ENCODE measurements at places on chromosomes 7 and 10.
A peak's percentile ranks its signal among the peaks of the same experiment; 100 is the strongest.

GRCh38 chr7:81791568-81792518 is 22.0 kb upstream of the HGF start:
- DNase-seq = no peak

DNA sequence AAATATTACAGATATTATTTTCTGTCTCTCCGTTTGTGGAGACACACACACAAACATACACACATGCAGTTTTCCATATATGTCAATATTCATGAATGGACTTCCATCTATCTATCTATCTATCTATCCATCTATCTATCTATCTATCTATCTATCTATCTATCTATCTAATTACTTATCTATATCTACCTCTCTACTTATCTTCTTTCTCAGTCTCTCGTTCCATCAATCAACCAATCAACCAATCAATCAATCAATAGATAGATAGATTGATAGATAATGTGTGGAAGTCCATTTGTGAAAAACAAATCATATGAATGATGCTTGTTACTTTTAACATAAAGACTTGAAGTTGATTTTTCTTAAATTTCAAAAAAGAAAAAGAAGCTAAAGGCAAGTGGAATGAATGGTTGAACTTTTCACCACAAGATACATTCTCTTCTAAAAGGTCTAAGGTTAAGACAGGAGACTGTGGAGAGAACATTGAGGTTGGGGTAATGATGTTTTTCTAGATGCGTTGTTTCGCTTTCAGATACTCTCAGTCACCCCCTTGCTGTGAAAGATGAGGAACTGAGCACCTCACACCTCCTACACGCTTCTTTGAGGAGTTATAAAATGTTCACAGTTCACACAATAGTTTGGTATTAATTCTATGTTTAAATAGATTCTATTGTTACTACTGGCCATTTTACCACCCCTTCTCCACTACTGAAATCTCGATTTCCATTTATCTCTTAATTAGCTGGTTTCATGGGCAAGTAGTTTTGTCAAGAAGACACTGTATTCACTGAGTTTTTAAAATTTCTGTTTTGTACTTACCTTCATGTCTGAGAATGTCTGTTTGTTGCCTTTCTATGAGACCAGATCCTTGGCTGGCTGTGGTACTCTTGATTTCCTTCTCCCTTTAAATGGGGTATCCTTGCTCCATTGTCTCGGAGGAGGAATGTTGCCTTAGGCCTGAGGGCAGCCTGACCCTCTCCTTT is 114.1 kb downstream of the EMX2 start:
- DNase-seq = no peak

- no peak for DNase-seq
These were observed 538.2 kb upstream of the SEMA3D start for GRCh38 chr7:85725026-85725425.

GRCh38 chr7:149330914-149331567 is 69.0 kb downstream of the ZNF783 start:
- no peak for DNase-seq

DNA sequence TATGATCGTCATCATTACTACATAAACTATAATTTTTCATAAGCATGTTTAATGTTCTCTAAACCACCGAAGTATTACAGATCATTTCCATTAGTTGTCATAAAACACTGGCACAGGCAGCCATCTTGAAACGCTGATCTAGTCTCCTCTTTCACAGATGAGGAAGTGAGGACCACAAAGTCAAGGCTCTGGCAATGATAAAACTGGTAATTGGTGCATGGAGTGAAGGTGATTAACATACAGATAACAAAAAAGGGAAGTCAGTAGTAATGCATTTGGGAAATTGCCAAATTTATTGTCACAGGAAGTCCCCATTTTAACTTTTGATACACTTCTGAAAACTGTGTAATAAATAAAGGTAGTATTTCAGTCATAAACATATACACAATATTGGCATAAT is 49.3 kb downstream of the FBXL13 start:
- DNase-seq = peak; percentile 85

DNA sequence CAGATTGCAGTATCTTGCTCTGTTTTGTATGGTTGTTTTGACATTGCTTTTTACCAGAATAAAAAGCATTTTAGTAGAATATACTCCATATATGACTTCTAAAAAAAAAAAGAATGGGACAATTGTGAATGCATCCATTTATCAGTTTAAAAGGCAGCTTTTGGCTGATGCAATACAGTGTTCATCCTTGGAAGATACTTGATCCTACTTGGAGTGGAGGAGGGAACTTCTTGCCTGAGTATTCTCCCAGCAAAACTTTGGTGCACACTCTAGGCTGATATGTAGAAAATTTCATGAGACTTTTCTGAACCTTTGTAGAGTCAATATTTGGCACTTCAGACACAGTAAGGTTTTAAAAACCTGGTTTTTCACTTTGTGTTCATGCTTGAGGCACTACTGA is 40.2 kb downstream of the WDR11 start:
- DNase-seq = no peak

- peak; percentile 38 for DNase-seq
These were observed 9.4 kb downstream of the LIMK1 start for GRCh38 chr7:74092964-74093471.

GRCh38 chr10:58952747-58953466 is 223.5 kb upstream of the PHYHIPL start:
- no peak for DNase-seq

DNA sequence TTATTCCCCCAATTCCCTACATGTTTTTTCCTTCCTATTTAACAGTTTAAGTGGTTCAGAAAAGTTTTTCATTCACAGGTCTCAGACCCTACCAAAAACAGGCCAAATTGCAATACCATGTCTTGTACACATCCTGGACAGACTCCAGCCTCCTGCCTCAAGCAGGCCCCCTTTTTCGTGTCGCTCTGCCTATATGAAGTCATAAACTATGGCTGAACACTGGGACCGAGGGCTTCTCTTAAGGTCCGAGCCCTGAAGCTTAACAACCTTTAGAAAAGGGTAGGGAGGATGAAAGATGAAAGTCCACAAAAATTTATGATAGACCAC is 1.4 kb downstream of the FBXW4 start:
- DNase-seq = no peak

DNA sequence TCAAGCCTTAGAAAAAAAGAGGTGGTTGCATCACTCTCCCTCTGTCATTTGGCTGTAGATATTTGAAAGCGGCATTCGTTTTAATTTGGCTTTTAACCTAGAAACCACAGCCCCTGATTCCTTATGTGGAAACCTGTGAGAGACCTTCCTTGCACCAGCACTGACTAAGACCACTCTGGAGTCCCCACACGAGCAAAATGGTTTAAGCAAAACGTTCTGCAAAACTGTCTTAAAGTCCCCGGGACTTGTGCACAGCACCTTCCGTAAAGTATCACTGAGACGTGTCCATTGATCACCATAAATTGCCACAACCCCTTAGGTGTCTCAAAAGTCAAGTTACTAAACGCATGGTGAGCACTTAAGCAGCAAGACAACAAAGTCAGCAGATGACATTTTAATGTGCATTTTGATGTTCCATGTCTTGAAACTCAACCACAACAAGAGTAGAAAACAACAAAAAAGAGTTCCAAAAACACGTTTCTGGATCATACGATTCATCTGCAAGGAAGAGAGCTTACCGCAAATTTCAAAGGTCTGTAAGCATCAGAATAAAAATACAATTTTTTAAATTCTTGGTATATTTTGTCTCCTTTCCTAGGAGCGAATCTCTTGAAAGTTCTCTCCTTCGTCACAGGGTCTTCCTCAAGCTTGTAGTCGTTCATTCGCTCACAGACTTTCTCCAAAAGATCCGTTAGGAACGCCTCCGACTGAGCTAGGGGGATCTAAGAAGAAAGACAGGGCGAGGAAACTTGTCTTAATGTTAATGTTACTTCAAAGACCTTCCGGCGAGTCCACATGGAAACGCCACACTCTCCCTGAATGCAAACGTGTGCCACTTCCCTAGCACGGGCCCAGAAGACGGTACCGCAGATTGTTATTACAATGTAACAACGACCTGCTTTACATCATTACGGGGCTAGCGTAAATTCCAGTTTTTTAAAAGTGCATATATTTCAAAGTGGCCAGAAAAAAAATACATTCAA is 37.7 kb downstream of the CNPY1 start:
- DNase-seq = no peak

Data from GF-D8 (cell line).